Pancreas (tissue), 10 donors: ENCODE measurements at places on chromosomes 2 and 18. TPM values are rescaled to one million over a fixed set of nuclear protein-coding genes. Genes with fewer than 3 reads are reported as not detected.

ERFE gene
- polyA plus RNA-seq = 0.61 TPM

FAM228A gene
- polyA plus RNA-seq = 0.34 TPM

DIPK1C gene
- 0.12 TPM for polyA plus RNA-seq

LDLRAD4 gene
- 2.6 TPM for polyA plus RNA-seq

STARD6 gene
- polyA plus RNA-seq = not detected

FTCDNL1 gene
- 1.3 TPM for polyA plus RNA-seq

GRCh38 chr2:218834685-218835084 lies 3.1 kb upstream of the PRKAG3 start:
- DNase-seq = no peak

- no peak for DNase-seq
These were observed 337.2 kb upstream of the FANCL start for GRCh38 chr2:58578276-58578675.

DNA sequence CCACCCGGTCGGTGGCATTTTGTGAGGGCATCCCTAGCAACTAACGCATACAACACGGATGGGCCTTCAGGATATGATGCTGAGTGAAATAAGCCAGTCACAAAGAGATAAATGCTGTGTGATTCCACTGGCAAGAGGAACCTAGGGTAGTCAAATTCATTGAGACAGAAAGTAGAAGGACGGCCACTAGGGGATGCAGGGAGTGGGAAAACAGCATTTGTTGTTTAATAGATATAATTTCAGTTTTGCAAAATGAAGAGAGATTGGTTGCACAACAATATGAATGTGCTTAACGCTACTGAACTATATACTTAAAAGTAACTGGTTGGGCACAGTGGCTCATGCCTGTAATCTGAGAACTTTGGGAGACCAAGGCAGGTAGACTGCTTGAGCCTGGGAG lies 112.9 kb downstream of the AFF3 start:
- no peak for DNase-seq

- DNase-seq = no peak
These were observed 38.8 kb downstream of the MFSD6 start for GRCh38 chr2:190446750-190447516.

DNA sequence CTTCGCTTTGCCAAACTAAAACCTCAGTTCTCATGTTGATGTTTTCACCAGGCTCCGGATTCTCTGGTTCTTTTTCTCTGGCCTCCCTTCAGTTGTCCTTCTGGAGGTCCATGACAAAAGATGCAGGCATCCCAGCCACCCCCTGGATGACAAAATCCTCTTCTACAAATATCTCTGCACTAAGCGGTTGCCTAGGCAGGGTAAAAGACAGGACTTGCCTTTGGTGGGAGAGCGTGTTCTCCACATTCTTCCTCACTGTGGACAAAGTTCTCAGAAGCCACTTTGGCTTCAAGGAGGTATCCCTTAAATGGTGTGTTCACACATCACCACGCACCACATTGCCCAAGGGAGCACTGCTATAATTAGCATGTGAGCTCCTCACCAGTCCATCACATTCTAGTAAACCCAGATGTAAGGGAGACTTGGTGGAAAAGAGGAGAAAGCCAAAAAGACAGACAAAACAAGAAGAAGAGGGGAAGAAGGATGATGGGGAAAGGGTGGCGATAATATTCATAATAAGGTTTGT lies 23.6 kb upstream of the MRPL33 start:
- DNase-seq = no peak

GRCh38 chr18:49285627-49286026 lies 174.8 kb downstream of the DYM start:
- DNase-seq = no peak

DNA sequence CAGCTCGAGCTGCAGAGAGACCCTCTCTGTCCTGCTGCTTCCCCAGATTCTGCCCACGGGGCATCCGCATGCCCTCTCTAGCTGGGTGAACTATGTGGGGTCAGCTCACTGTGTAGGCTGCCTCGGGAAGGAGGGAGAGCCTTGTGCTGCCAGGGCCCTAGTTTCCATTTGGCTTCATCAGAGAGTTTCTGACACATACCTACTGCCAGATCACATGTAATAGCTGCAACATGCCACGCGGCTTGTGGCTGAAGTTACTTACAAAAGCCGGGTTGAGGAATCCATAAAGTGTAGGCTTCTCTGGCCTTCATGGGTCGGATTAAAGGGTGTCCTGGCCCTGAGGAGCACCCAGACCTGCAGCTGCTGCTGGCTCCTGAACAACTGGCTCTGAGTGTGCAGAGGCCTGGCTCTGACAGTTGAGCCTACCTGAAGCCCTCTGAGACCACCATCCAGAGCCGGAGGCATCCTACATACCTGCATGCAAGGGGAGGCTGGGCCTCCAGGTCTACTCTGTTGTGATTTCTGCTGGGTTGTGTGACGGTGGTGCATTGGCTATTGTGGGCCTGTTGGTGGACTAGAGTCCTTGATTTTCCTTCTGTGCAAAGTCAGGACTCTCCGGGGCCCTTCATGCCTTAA lies 130.0 kb downstream of the SH3RF3 start:
- no peak for DNase-seq

- DNase-seq = no peak
These were observed 91.9 kb downstream of the MRPS9 start for GRCh38 chr2:105129722-105130232.

- no peak for DNase-seq
These were observed 94.4 kb downstream of the FANCL start for GRCh38 chr2:58146707-58147106.

DNA sequence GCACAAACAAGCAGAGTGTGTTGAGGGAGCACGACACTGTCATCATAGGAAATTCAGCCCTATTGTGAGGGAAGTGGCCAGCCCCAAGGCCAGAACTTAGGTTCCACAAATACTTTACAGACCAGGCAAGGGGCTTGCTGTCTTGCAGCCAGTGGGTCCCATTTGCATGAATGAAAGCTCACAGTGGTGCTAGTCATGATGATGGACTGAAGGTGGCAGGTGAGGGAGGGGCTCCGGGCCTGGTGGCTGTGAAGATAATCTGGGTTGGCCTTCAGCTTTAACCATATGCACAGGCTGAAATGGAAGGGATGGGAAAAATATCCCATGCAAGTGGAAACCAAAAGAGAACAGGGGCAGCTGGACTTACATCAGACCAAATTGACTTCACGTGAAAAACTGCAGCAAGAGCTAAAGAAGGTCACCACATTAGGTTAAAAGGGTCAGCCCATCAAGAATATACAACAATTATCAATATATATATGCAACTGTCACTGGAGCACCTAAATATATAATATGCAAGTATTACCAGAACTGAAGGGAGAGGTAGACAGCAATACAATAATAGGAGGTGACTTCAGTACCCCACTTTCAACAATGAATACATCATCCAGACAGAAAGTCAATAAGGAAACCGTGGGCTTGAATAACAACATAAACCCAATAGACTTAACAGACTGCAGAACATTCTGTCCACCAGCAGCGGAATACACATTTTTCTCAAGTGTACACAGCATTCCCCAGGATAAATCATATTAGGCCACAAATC lies 39.6 kb downstream of the DCDC2C start:
- no peak for DNase-seq
